ENCODE measurements at places on chromosomes 7 and 10. TPM values are rescaled to one million over a fixed set of nuclear protein-coding genes. Genes with fewer than 3 reads are reported as not detected.
A peak's percentile ranks its signal among the peaks of the same experiment; 100 is the strongest.

- no peaks in the 10 kb centered on the region for H3K27me3 ChIP-seq
- H3K27ac ChIP-seq = no peak overlapping the region
- no peak for DNase-seq
- H3K4me1 ChIP-seq = no peaks in the 10 kb centered on the region
Observed at GRCh38 chr7:95213148-95213547, 111.2 kb downstream of the PON1 start.

DNA sequence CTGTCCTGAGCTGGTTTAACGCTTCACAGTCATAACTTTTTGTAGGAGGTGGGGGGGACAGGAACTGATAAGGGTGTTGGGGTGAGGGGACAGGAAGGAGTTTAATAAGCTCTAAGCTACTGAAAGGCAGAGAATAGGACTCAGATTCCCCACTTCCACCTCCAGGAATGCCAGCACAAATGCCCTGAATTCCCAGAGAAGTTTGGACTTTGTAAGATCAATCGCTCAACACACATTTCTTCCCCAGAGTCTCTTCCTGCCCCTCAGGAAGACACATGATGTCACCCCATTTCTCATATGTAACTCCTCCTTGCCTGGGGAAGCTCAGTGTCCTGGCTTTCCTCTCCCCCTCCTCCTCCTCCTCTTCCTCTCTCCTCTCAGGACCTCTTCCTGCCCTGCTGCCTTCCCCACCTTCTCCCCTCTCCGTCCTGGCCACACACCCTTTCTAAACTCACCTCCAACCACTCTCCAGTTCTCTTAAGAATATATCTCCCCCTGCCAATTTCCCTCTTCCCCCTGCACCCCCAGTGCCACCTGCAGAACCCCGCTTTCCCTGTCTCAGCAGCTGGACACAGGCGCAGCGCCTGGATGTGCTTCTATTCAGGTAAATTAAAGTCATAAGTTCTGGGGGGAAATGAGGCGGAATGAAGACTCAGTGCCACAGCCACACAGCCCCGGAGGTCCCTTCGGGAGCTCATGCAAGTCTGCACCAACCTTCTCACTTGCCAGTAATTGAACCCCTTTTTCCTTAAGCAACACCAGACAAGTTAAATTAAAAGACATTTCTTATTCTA, 5.3 kb upstream of the LOXL4 start:
- no peak for DNase-seq
- no peak overlapping the region for H3K27ac ChIP-seq
- H3K27me3 ChIP-seq = no peaks in the 10 kb centered on the region
- H3K36me3 ChIP-seq = no peaks in the 10 kb centered on the region

GRCh38 chr7:515628-516027, 4.0 kb downstream of the PDGFA start:
- no peaks in the 10 kb centered on the region for H3K36me3 ChIP-seq
- H3K27me3 ChIP-seq = no peaks in the 10 kb centered on the region
- no peak overlapping the region for H3K27ac ChIP-seq
- no peak for DNase-seq

The OR2F2 gene
- not detected for total RNA-seq

- no peak for DNase-seq
- no peak overlapping the region for H3K27ac ChIP-seq
- no peaks in the 10 kb centered on the region for H3K36me3 ChIP-seq
Observed at GRCh38 chr10:27614776-27615175, 110.7 kb downstream of the RAB18 start.

- peaks cover 55% of the 10 kb centered on the region for H3K4me1 ChIP-seq
- no peak overlapping the region for H3K4me3 ChIP-seq
- no peaks in the 10 kb centered on the region for H3K27me3 ChIP-seq
- peak overlapping the region; percentile 96 for H3K27ac ChIP-seq
Observed at GRCh38 chr7:140609646-140610045, 31.0 kb downstream of the DENND2A start.

DNA sequence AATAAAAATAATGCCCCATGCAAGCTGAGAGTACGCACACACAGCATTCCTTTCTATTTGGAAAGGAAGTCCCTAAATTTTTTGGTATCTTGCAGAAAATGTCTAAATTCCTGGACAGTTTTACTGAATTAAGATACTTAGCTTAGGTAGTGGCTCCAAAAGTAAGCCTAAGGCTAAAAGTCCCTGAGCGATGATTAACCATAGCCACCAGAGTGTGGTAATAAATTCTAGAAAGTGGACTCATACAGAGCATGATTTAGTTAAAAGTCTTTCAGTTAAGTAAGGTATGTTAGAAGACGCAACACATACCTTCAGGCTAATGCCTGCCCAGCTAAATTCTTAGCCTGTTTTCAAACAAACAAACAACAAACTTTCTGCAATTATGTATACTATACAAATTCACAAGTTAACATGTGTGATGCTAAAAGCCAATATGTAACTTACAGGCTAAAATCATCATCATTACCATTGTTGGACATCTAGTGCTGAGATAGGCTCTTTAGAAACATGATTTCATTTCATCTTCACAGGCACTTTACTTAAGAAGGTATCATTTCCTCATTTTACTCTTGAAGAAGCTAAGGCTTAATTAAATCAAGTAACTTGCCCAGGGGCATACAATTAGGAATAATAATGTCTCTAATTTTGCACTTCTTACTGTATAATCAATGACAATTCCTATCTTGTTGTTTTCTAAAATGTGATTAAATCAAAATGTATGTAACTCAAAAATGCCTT, 261.4 kb upstream of the YAE1 start:
- no peaks in the 10 kb centered on the region for H3K36me3 ChIP-seq
- H3K4me3 ChIP-seq = no peak overlapping the region
- H3K27me3 ChIP-seq = peaks cover 68% of the 10 kb centered on the region

The GALNT17 gene
- not detected for total RNA-seq

The PAPOLB gene
- 0.40 TPM for total RNA-seq

GRCh38 chr10:97788552-97789442, 17.0 kb upstream of the SFRP5 start:
- H3K36me3 ChIP-seq = no peaks in the 10 kb centered on the region
- no peak overlapping the region for H3K27ac ChIP-seq
- no peak for DNase-seq
- no peak overlapping the region for H3K4me3 ChIP-seq

GRCh38 chr7:84474436-84474835, 279.8 kb upstream of the SEMA3A start:
- no peak overlapping the region for H3K4me3 ChIP-seq
- DNase-seq = no peak
- no peak overlapping the region for H3K27ac ChIP-seq
- H3K27me3 ChIP-seq = no peaks in the 10 kb centered on the region

GRCh38 chr7:127705461-127705959, 53.5 kb downstream of the SND1 start:
- H3K27me3 ChIP-seq = no peaks in the 10 kb centered on the region
- H3K4me1 ChIP-seq = peaks cover 15% of the 10 kb centered on the region
- H3K36me3 ChIP-seq = peaks cover 77% of the 10 kb centered on the region
- DNase-seq = peak; percentile 28
- no peak overlapping the region for H3K4me3 ChIP-seq

DNA sequence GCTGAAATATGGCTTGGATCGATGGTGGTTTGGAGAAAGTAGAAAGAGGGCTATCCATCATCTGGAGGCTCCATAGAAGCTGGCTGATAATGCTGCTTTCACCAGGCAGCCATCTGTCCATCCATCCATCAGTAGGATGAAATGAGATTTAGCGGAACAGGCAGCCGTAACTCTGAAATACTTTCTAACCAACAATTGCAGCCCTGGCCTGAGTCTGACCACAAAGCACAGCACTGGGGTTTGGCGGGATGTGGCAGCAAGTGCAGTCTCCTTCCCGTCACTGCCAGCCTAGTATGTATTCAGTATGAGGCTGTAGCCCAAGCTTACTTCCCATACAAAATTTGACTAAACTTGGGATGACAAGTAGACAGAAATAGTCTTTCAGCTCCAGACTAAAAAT, 38.0 kb downstream of the R3HCC1L start:
- H3K27ac ChIP-seq = no peak overlapping the region
- H3K36me3 ChIP-seq = no peaks in the 10 kb centered on the region

The TWIST1 gene
- total RNA-seq = 22.3 TPM

- H3K27ac ChIP-seq = no peak overlapping the region
- H3K36me3 ChIP-seq = no peaks in the 10 kb centered on the region
- H3K27me3 ChIP-seq = peaks cover 5% of the 10 kb centered on the region
- no peak overlapping the region for H3K4me3 ChIP-seq
- no peak for DNase-seq
Observed at GRCh38 chr7:1712907-1713501, 42.9 kb downstream of the ELFN1 start.

The H2BK1 gene
- not detected for total RNA-seq

The ASIC3 gene
- total RNA-seq = 1.7 TPM

GRCh38 chr10:89668386-89669071, 23.5 kb upstream of the PANK1 start:
- H3K4me1 ChIP-seq = no peaks in the 10 kb centered on the region
- H3K27me3 ChIP-seq = no peaks in the 10 kb centered on the region
- DNase-seq = peak; percentile 6
- H3K36me3 ChIP-seq = no peaks in the 10 kb centered on the region

GRCh38 chr7:73582664-73583202, 4.4 kb upstream of the TBL2 start:
- peaks cover 7% of the 10 kb centered on the region for H3K4me1 ChIP-seq
- no peak for DNase-seq
- H3K36me3 ChIP-seq = no peaks in the 10 kb centered on the region
- H3K27me3 ChIP-seq = no peaks in the 10 kb centered on the region
- H3K4me3 ChIP-seq = no peak overlapping the region
- no peak overlapping the region for H3K27ac ChIP-seq

The LDB1 gene
- 34.2 TPM for total RNA-seq

DNA sequence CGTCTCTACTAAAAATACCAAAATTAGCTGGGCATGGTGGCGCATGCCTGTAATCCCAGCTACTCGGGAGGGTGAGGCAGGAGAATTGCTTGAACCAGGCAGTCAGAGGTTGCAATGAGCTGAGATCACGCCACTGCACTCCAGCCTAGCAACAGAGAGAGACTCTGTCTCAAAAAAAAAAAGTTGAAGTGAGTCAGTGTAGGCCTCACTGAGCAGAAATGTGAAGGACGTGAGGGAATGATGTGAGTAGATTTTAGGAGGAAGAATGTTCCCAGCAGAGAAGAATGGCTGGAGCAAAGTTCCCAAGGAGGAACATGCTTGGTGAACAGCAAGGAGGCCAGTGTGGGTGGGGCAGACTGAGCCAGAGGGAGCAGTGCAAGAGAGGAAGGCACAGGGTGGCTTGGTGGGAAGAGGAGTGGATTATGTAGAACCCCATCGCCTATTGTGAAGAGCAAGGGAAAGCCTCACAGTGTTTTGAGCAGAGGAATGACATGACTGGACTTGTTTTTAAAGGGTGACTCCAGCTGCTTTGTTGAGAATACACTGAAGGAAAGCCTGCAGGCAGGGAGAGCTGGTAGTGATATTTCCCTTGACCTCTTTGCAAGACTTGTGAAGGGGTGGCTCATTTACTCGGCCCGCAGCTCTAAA, 708.7 kb downstream of the SUGCT start:
- H3K36me3 ChIP-seq = no peaks in the 10 kb centered on the region
- H3K27me3 ChIP-seq = no peaks in the 10 kb centered on the region
- no peaks in the 10 kb centered on the region for H3K4me1 ChIP-seq
- no peak for DNase-seq

DNA sequence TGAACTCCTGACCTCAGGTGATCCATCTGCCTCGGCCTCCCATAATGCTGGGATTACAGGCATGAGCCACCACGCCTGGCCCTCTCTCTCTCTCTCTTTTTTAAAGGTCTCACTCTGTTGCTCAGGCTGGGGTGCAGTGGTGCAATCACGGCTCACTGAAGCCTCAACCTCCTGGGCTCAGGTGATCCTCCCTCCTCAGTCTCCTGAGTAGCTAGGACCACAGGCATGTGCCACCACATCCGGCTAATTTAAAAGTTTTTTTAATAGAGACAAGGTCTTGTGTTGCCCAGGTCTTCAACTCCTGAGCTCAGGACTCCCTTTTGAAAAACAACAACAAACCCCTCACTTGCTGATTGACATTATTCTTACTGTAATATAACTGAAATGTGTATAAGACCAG, 11.6 kb downstream of the PALD1 start:
- DNase-seq = no peak
- H3K4me3 ChIP-seq = no peak overlapping the region
- no peaks in the 10 kb centered on the region for H3K4me1 ChIP-seq
- H3K36me3 ChIP-seq = no peaks in the 10 kb centered on the region
- no peaks in the 10 kb centered on the region for H3K27me3 ChIP-seq

The PLOD3 gene
- 66.6 TPM for total RNA-seq

The APBB1IP gene
- not detected for total RNA-seq

The COL1A2 gene
- not detected for total RNA-seq

GRCh38 chr7:1716263-1717094, 46.4 kb downstream of the ELFN1 start:
- peak overlapping the region; percentile 29 for H3K27ac ChIP-seq
- no peak overlapping the region for H3K4me3 ChIP-seq
- peak; percentile 82 for DNase-seq
- H3K27me3 ChIP-seq = no peaks in the 10 kb centered on the region
- peaks cover 26% of the 10 kb centered on the region for H3K4me1 ChIP-seq

- peak; percentile 84 for DNase-seq
- peak overlapping the region; percentile 47 for H3K4me3 ChIP-seq
- no peaks in the 10 kb centered on the region for H3K36me3 ChIP-seq
Observed at GRCh38 chr7:17680026-17680425, 260.3 kb downstream of the SNX13 start.

- H3K27me3 ChIP-seq = no peaks in the 10 kb centered on the region
- DNase-seq = no peak
- no peaks in the 10 kb centered on the region for H3K4me1 ChIP-seq
- H3K27ac ChIP-seq = no peak overlapping the region
- H3K36me3 ChIP-seq = no peaks in the 10 kb centered on the region
Observed at GRCh38 chr10:74662635-74663034, 163.8 kb upstream of the KAT6B start.

DNA sequence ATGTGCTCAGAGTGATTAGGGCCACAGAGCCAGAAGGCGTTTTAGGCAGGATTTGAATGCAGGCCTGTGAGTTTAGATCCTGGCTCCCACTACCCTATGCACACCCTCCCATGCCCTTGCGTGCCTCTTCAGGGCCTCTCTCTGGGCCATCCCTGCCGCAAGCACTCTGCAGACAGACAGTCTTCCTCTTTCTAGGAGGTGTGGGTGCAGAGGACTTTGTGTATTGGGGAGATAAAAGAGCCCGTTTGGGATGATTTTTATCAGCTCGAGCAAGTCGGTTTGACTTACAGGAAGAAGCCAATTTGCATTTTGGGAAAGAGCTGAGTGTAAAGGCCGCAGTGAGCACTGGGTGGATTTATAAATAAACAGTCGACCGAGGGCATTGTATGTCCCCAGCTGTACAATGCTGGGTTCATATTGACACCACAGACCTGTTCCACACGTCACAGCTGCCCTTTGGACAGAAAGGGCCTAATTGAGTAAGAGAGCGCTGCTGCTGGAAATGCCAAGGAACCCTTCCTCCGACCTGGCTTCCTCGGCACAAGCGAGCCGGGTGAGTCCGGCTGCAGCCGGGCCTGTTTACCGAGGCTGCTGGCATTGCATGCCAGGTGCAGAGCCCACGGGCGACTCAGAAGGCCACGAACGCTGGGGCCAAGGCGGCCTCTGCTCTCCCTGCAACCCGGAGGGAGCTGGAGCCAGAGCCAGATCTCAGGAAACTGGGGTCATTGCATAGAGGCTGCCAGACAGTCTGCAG, 25.1 kb downstream of the ZMIZ1 start:
- no peaks in the 10 kb centered on the region for H3K36me3 ChIP-seq
- H3K4me1 ChIP-seq = peaks cover 20% of the 10 kb centered on the region
- peak; percentile 90 for DNase-seq
- H3K27me3 ChIP-seq = no peaks in the 10 kb centered on the region
- no peak overlapping the region for H3K4me3 ChIP-seq
- H3K27ac ChIP-seq = peak overlapping the region; percentile 21

GRCh38 chr10:114489521-114490310, 85.4 kb upstream of the AFAP1L2 start:
- no peak overlapping the region for H3K4me3 ChIP-seq
- no peak overlapping the region for H3K27ac ChIP-seq
- H3K27me3 ChIP-seq = no peaks in the 10 kb centered on the region
- H3K4me1 ChIP-seq = peaks cover 6% of the 10 kb centered on the region
- no peak for DNase-seq
- H3K36me3 ChIP-seq = no peaks in the 10 kb centered on the region

The RET gene
- total RNA-seq = not detected

All from PC-3 (cell line).